ENCODE measurements at places on chromosomes 13 and 19. TPM values are rescaled to one million over a fixed set of nuclear protein-coding genes. Genes with fewer than 3 reads are reported as not detected.

DNA sequence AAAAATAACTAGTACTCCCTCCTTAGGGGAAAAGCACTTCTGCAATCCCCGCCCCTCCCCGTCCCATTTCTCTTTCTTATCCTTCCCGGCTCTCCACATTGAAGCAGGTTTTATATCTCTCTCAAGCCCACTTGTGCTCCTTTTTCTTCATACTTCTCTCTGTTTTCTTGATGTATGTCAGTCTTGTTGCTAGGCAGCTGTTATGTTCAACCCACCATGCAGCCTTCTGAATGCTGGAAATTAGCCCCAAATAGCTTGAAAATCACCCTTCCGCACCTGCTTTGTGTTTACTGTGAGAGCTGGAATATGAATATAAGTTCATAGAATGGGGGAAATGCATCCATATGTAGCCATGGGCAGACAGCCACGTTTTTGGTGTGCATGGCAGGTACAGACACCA is 461.4 kb downstream of the MYO16 start:
- DNase-seq, result no peak

GRCh38 chr19:56942756-56943155 is 102.2 kb upstream of the PEG3 start:
- peak; percentile 48 for DNase-seq

DNA sequence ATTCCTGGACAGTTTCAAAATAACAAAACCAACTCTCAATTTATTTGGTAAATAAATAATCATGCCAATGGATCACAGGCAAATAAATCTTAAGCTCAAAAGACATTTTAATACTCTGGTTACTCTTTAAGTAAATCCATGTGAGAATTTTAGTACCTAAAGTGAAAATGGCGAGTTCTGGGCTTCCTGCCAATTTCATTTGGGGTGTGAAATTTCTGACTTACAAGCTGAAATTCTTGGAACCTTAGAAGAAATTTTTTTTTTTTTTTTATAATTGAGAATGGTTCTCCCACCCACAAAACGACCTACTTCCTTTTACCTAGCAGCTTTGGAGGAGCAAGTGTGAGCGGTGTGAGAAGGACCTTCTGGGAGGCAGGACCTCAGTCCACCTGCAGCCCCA is 354.5 kb upstream of the NBEA start:
- no peak for DNase-seq

ANGPTL8 gene
- total RNA-seq, result not detected

- no peak for DNase-seq
These were observed 240.9 kb downstream of the LIG4 start for GRCh38 chr13:107974409-107974808.

- DNase-seq, result no peak
These were observed 10.9 kb downstream of the IGFLR1 start for GRCh38 chr19:35731353-35731752.

DNA sequence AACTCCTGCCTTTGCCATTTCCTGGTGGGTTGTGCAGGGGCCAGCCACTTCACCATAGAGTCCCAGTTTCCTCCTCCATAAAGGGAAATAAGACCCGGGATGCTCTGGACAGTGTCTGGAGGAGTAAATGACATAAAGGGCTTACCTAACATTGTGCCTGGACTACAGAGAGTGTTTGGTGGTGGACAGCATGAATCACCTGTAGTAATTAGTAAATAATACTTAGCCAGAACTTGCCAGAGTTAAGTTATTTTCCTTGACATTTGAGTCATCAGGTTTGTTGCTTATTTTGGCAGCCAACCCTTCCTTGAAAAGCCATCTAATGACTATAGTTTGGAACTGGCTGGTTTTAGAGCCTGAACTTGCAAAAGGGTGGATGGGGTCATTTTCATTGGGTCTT is 159.2 kb downstream of the SLC7A1 start:
- DNase-seq, result no peak

GRCh38 chr13:71962735-71963134 is 95.7 kb upstream of the DACH1 start:
- DNase-seq, result no peak

ZNF555 gene
- total RNA-seq, result 9.7 TPM

C19orf67 gene
- total RNA-seq, result not detected

DNA sequence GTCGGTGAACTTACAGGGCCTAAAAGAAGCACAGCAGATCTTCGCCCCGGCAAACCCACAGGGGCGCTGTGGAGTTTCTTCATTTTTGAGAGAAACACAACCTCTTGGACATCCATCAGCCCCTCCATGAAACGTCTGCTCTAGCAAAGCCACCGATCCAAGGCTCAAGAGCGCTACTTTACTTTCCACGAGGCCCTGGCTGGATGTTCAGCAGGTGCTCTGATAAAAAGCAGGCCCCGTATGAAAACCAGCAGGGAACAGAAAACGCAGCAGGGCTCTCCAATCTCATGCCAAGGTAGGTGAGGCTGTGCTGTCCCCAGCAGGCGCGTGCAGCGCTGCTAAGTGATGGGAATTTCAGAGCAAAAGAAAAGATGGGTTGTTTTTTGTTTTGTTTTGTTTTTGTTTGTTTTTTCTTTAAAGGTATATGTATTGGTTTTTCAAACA is 86.7 kb downstream of the IRS2 start:
- DNase-seq, result no peak

SLC6A16 gene
- 68.5 TPM for total RNA-seq
